ENCODE measurements at places on chromosomes 1 and 21.
A peak's percentile ranks its signal among the peaks of the same experiment; 100 is the strongest.

GRCh38 chr1:90862782-90863181, 145.7 kb upstream of the BARHL2 start:
- no peak for DNase-seq

DNA sequence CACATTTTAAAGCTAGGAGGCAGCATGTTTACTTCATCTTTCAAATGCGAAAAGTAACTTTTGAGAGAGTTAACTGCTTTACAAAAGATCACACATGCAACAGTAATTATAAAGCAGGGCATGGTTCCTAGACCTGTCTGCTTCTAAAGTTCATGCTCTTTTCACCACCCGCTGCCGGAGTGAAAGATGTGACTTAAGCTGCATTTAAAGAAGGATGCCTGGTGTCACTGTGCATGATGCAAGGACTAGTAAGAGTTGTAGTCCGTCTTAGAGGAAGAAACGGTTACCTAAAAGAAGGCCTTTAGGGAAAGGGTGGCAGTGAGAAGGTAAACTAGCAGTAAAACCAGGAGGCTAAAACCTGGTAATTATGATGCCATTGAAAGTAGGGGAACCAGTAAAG, 1689.1 kb downstream of the KCNT2 start:
- DNase-seq, result no peak

- no peak for DNase-seq
Observed at GRCh38 chr1:41740630-41741239, 178.0 kb downstream of the HIVEP3 start.

DNA sequence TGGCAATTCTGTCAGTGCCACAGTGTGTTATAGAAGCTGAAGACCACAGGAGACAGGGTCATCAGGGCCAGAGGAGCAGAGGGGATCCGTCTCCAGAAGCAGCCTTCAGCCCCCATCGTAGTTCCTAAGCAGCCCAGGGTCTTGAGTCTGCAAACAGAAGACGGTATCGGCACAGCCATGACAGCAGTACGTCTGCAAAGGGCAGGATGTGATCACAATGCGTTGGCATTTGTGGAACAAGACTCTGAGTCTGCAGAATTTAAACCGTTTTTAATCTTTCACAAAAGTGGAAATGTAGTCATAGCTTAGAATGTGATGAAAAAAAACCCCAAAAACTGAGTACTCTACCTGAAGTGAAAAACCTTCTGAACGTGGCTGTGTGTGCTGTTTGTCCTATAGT, 44.0 kb upstream of the SCCPDH start:
- no peak for DNase-seq

GRCh38 chr1:36067871-36068270, 16.0 kb upstream of the TEKT2 start:
- no peak for DNase-seq

- DNase-seq, result peak; percentile 5
Observed at GRCh38 chr1:215957663-215958062, 390.6 kb downstream of the KCTD3 start.

DNA sequence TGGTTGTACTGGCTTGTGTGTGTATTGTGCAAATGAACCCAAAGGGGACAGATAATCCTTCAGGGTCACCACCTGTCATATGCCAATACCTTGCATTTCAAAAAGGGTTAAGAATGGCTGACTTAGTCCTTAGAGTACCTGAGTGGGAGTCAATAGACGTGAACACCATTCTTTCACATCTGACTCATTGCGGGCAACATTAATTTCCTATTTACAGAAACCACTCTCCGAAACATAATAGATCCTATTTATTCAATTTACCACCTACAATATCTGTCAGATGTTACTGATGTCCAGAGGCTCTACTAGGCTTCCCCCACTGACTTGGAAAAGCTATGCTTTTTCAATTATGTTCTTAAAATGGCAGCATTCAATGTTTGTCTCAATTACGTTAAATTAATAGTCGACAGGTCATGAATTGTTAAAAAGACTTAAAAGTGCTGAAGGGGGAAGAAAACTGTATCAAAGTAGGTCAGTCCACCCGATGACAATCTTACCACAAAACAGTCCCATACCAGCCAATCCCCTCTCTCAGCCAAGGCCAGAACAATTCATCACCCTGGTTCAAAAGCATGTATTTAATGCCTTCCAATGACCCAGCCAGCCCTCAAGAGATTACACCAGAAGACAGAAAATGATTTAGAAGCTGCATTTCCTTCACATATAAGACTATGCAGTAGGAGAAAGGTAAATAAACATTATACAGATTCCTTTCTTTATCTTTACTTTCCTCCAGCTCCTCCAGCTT, 48.6 kb upstream of the PLA2G2C start:
- DNase-seq, result no peak

GRCh38 chr1:185984113-185984836, 250.1 kb downstream of the HMCN1 start:
- no peak for DNase-seq

DNA sequence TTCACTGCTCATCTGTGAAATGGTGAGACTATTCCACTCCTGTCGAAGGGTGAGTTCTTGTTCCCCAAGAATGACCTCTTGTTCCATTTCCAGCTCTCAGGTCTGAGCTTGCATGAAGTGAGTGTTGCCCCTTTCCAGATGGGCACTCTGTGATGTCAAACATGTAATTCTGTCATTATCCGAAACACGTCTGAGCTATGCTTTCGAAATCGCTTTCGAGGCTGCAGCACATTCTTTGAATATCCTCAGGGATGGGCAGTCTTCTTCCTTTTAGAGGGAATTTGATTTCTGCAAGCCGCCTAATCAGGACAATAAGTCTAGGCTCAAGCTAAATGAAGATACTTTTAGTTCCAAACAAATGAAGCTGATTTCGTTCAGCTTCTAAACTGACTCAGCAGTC, 15.1 kb downstream of the NFASC start:
- DNase-seq, result no peak

GRCh38 chr1:156431769-156432668, 63.0 kb downstream of the RHBG start:
- DNase-seq, result no peak

GRCh38 chr1:198304431-198304830, 147.6 kb downstream of the NEK7 start:
- no peak for DNase-seq

DNA sequence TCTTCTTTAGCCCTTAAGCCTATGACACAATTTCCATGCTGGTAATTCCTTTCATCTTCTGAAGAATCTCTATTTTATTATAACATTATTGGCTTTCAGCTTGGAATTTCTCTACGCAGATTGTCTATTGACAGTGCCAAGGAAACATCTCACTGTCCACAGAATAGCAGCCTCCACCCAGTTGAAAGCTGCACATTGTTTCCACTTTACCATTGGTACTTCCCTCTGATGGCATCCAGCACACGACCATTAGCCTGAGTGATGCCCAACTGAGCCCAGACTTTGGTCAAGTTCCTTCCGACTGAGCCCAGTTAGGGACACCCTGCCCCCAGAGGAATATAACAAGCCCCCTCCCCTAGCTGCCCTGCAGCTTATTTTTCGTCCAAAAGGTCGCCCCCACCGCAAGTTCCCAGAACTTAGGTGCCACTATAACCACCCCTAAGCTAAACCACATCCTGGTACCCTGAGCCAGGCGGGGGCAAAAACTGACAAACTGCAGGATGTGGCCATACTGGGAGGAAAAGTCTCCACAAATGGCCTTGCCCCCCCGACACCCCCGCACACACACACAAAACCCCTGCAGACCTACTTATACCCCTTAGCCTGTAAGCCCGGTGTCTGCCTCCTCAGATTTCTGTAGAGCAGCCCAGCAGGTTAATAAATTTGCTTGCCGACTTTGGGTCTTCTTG, 13.2 kb downstream of the GBP5 start:
- no peak for DNase-seq

- DNase-seq, result no peak
Observed at GRCh38 chr21:24023402-24023801, 1583.9 kb downstream of the MRPL39 start.

DNA sequence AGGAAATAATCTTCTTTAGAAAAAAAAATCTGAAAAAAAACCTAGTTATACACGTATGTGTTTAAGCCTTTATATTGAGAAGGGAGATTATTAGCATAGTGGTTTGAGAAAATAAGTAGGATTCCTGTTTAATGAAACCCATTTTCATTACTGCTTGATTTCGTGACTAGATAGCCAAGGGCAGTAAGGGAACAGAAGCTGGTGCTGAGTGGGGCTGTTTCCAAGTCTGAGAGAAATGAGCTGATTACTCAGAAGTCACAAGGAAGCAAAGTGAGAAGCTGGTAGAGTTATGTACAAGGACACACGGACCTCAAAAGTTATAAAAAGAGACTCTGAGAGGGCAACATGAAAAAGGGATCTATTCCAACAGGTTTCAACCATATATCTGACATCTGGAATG, 256.5 kb downstream of the TTLL7 start:
- DNase-seq, result no peak

- DNase-seq, result no peak
Observed at GRCh38 chr1:238546118-238546517, 655.4 kb upstream of the ZP4 start.

GRCh38 chr21:25568246-25568645, 39.0 kb downstream of the MRPL39 start:
- peak; percentile 73 for DNase-seq

- no peak for DNase-seq
Observed at GRCh38 chr21:34894401-34894800, 154.7 kb downstream of the RUNX1 start.

DNA sequence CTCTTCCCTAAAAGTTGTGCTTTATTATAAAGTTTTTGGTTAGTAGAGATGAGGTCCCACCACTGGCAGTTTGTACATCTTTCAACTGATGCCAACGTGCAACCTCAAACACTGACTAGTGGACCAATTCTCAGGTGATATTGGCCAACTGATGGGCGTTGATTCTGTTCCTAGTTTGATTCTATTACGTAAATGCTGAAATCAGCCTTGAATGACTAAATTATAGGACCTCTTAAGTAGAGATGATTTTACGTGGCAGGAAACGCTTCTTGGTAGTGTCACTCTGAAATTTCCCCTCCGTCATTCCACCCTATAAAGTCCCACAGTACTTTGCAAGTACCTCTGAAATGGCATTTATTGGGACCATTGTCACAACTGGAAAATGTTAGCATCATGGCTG, 8.8 kb upstream of the FNDC7 start:
- no peak for DNase-seq

- no peak for DNase-seq
Observed at GRCh38 chr1:246427611-246428010, 79.5 kb downstream of the SMYD3 start.

DNA sequence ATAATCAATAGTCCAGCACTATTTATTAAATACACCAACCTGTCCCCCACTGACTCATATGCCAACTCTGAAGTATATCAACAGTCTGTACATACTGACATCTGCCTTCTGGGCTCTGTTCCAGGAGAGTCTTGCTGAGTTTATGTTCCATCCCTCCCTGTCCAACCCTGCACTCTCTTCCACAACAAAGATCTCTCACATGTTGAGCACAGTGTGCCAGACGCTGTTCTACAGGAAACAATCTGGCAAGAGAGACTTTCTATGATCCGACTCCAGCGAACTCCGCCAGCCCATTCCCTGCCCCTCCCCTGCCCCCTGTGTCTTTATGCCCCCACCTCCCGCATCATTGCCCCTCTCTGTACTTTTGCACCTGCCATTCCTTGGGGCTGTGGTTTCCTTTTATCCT, 3.4 kb downstream of the LACTBL1 start:
- DNase-seq, result no peak

DNA sequence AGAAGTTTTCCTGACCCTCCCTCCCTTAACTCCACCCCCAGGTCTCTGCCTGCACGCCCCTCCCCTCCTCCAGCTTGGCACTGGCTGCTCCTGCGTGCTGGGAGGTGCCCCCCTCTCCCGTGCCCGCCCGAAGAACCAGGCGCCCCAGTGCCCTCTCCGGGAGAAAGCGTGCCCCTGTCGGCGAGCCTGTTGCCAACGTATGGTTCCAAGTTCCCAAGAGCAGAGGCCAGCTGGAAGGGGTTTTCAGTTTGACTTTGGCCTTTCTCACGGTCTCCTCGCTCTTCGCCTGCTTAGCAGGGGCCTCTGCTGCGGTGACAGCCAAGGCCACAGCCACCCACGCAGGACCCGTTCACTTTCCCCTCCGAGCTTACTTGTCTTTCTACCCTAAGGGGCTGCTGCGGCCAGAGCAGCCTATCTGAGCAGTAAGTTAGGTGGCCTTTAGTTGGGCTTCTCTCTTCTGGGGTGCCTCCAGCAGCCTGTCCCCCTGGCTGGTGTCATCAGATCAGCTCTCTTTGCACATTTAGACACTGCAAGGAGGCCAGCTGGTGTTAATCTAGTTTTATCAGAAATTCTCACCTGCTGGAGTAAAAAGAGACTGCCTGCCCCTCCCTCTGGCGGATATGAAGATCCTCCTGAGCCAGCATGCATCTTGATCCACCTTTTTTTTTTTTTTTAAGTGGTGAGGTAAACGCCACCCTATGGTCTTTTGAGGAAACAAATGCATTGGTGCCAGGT, 1.5 kb downstream of the STUM start:
- DNase-seq, result no peak

Data from renal cortex interstitium (tissue), 15 donors.